ENCODE measurements at places on chromosomes 2 and 18.

DNA sequence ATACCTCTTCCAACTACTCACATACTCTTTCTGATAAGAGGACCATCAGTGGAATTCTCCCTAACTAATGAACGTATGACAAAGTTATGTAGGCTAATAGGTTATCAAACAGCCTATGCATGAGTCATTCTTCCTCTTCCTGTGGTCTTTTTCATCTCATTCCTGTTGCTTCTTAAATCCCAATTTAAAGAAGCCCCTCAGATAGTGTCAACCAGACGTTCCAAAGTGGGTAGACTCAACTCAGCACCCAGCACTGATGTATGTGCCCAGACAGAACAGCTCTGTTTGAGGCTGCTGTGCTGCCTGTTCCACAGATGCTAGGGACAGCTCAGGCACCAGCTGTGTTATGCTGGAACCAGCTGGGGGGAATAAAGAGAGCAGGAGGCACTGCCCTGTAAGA lies 52.6 kb downstream of the CXCR4 start:
- peak; percentile 2 for DNase-seq

DNA sequence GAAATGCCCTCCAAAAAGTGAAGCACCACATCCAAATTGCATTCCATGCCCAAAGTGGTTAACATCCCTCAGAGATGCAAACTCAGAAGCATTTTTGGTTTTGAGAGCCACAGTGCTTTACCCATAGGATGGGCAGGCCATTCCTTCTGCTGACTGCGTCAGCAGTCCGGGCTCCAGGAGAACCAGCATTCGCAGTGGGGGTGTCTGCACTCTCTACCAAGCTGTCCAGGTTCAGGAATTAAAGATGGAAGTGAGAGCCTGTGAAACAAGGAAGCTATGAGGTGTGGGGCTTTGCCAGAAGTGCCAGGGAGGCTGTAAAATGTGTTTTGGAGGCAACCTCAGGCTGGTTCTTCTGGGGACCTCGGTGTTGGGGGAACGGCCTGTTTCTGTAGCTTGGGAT lies 205.7 kb downstream of the AGAP1 start:
- no peak for DNase-seq

DNA sequence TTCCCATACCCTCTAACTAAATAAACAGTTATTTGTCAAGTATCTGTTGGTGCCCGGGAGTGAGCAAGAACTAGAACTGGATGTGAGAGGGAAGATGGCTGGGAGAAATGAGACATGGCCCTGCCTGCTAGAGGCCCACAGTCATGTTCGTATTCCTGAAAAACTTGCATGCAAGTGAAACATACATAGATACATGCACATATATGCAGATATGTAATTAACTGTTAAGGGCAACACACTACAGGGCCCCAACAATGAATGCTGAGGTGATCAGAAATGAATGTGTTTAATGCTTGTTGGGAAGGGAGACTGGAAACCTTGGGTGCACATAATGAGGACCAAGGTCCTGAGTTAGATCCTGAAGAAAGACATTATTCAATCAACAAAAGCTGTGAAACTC lies 49.8 kb downstream of the ADD2 start:
- no peak for DNase-seq

DNA sequence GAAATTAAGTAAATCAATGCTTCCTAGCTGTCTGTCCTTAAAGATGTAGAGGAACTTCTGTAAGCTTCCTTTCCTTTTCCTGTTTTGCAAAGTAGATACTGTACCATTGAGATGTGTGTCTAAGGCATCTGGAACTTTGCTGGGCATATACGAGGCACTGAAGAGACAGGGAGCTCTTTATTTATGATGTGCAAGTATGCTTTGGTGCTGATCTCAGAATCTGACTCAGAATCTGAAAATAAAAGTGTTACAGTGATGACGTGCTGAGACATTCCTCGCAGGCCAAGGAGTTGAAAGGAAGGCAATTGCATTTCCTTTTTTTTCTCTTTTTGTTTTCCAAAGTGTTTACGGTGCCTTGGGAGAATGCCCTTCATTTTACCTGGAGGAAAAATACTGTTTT lies 230.9 kb upstream of the RGPD4 start:
- DNase-seq: no peak

GRCh38 chr2:24104906-24105305 lies 18.2 kb downstream of the PFN4 start:
- no peak for DNase-seq

- no peak for DNase-seq
These were observed at the start of gene YES1 for GRCh38 chr18:811892-812375. Gene YES1 (minus strand): TSS chr18:812242. CDS start chr18:756827, 55,415 bp downstream.

DNA sequence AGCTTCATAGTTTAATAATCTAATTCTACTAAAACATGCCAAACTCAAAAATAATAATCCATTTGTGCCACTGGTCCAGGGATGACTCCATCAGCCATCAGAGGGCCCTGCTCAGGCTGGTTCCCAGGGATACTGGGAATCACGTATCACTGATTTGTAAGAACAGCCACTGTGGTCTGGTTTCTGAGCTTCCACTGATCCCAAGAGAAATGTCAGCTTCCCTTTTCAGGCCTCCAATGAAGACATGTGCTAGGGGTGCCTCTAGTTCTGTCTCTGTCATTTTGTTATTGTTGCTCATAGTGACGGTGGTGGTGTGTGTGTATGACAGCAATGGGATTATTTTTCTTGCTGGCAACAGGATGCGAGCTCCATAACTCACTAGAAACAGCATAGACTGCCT lies 83.2 kb downstream of the CELF4 start:
- no peak for DNase-seq

GRCh38 chr2:64989982-64990614 lies 899 bp downstream of the SLC1A4 start:
- peak; percentile 41 for DNase-seq

DNA sequence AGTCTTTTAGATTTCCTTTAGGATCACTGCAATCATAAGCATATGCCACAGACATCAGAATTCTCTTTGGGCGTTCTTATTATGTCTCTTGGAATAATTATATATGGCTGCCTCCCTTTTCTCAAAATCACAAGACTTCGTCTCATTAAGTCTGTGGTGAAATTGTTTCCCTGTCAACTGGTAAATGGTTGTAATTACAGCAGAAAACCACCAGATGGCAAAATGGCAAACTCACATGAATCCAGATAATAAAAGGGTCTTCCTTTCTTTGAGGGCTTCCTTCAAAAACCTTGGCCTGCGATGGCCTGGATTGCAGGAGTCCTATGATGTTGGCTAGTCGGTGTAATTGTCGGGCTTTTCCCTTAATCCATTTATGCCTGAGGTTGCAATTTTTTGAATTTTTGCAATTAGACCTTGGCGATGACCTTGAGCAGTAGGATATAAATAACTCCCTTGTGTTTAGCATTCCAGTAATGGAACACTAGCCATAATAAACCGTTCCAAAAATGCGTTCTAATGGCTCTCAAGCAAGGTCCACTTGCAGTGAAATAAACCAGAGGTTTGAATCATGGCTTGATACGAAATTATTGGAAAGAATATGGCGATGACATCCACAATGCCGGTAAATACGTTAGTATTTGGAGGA lies 656.4 kb downstream of the MBD2 start:
- peak; percentile 77 for DNase-seq

GRCh38 chr2:193276988-193277387 lies 1082.3 kb upstream of the TMEFF2 start:
- no peak for DNase-seq

DNA sequence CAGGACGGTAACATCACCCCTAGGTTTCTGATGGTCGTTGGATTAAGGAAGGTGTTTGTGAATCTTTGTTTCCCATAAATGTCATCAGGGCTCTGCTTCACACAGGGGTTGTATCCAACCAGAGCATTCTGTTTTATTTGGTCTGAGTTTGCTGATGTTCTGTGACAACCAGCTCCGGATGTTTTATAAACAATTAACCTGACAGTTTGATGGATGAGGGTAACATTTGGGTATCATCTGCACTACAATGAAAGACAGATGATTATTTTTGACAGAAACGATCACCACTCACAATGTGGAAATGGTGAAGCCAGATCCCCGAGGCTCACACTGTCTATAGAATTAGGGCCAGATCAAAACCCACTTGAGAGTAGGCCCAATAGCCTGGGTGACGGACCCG lies 107.1 kb downstream of the CDC42EP3 start:
- DNase-seq: peak; percentile 22

DNA sequence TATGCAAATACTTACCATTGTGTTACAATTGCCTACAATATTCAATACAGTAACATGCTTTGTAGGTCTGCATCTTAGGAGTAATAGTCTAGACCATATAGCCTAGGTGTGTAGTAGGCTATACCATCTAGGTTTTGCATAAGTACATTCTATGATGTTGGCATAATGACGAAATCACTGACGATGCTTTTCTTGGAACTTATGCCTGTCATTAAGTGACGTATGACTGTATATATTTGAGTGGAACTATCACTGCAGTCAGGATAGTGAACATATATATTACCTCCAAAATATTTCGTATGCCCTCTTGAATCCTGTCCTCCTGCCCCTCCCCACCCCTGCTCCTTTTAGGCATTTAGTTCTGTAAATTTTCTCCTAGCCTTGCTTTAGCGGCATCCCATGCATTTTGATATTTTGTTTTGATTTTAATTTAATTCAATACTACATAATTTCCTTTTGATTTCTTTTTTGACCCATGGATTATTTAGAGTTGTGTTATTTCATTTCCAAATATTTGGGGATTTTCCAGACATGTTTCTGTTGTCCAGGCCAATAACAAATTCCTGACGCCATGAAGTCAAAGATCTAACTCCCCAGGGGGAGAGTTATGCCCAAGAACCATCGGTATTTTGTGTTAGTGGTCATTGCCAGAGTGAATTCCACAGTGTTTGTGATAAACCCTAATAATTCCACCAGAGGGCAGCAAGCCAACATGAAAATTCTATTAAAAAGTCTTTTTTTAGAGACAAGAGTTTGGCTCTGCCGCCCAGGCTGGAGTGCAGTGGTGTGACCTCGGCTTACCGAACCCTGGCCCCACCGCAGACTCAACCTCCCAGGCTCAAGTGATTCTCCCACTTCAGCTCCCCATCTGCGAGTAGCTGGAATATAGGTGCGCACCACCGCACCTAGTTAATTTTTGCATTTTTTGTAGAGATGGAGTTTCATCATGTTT lies 24.2 kb upstream of the CASP8 start:
- DNase-seq: peak; percentile 55

DNA sequence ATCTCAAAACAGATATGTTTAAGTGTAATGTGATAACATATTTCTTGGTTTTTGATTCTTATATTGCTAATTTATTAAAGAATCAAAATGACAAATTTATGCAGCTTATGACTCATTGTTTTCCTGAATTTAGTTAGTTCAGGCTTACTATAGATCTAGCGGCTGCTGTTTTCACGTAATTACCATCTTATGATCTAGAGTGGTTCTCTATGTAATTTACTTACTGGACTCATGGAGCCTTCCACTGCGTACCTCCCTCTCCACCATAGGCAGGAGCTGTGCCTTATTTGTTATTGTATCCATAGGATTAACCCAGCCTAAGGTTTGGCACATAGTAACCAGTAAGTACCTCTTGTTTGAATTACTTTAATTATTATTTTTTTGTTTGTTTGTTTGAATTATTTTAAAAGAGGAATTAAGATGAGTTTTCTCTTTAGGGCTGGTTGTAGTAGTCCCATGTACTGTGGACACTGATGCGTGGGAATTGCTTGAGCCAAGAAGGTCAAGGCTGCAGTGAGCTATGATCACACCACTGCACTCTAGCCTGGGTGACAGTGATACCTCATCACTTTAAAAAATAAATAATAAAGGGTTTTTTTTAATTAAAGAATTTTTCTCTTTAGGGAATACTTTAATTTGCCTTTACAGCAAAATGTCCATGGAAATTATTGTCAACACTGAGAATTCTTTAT lies 165.5 kb downstream of the PHLPP1 start:
- DNase-seq: peak; percentile 49

DNA sequence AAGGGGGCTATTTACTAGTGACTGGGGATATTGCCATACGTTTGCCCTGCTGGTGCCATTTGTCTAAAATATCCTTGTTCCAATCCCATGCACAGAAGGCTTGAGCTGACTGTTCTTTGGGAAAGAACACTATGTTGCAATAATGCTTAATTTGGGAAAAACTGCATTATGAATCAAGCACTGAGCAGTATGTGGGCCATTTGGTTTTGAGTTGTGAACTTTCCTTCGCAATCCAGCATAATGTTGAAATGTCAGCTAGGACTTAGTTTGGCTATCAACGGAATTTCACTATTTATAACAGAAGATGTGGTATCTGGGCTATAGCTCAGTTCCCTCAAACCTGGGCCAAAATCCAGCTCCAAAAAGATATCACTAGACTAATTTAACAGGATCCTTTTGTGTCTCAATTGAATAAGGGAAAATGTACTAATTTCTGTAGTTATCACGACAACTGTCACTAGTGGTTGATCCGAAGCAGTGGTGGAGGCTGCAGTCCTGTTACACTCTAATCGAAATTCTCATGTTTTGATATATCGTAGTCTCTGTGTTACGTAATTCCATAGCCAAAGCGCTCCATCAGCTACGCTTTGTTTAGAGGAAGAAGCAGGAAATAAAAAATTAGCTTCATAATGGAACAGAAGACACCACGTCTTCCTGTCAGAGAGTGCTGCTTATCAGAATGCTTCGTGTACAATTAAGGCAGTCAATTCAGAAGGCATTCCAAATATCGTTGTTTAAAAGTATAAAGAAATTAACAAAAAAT lies 686.8 kb upstream of the SALL3 start:
- DNase-seq: no peak

DNA sequence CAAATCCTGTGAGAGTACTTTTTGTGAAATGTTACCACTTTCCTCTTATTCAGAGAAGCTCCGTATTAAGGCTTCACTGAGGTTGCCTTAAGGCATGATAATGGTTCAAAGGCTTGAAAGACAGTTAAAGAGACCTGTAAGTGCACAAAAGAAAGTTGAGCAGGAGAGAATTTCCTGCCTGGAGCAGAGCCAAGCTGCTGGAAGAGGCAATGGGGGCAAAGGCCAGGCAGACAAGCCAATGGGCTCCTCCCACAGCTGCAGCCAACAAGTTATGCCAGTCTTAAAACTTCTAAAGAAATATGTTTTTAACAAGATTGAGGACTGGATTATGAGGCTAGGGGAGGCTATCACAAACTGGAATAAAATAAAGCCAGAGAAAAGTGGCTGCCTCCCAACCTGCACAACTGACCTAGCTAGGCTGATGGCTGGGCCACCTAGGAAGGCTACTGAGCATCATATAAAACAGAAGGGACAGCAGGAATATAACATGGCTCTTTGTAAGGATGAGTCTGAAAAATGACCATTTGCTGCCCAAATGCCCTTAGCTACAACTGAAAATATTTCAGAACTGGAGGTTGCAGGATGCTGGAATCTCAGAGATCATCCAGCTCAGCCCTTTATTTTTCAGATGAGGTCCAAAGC lies 2.1 kb downstream of the IL1B start:
- no peak for DNase-seq

- no peak for DNase-seq
These were observed 138.8 kb upstream of the SP5 start for GRCh38 chr2:170576296-170576695.

GRCh38 chr18:48310999-48311398 lies 98.2 kb downstream of the ZBTB7C start:
- DNase-seq: peak; percentile 72

- no peak for DNase-seq
These were observed 571.9 kb upstream of the PKDCC start for GRCh38 chr2:41475959-41476358.
